ENCODE measurements at places on chromosomes 3 and 15. TPM values are rescaled to one million over a fixed set of nuclear protein-coding genes. Genes with fewer than 3 reads are reported as not detected.

Gene PAK6
- 19.9 TPM for total RNA-seq

Gene CD276
- 75.4 TPM for total RNA-seq

Gene GTF2A2
- 175 TPM for total RNA-seq

Gene C3orf22
- not detected for total RNA-seq

Gene ALPK3
- total RNA-seq: 2.0 TPM

Gene WNT7A
- total RNA-seq: 0.34 TPM

Gene SFMBT1
- total RNA-seq: 14.8 TPM

Gene LRRIQ4
- not detected for total RNA-seq

Gene FBN1
- 1.7 TPM for total RNA-seq

Gene MORC1
- total RNA-seq: not detected

Gene SENP5
- total RNA-seq: 27.6 TPM

Gene BTLA
- total RNA-seq: 0.17 TPM

Gene ALDH1A2
- 1.7 TPM for total RNA-seq

Gene RETNLB
- not detected for total RNA-seq

Gene CLEC3B
- 0.57 TPM for total RNA-seq

Gene OR5H15
- total RNA-seq: not detected

Gene SMCO1
- total RNA-seq: not detected

Gene ZNF80
- total RNA-seq: 0.12 TPM

Gene SPATA12
- 0.22 TPM for total RNA-seq

Gene EPB42
- not detected for total RNA-seq

Gene MKRN2OS
- total RNA-seq: not detected

Gene TRH
- total RNA-seq: not detected

Gene ABI3BP
- total RNA-seq: 0.15 TPM

All from HCT116 (cell line).